ENCODE measurements at places on chromosomes 12 and 14.

GRCh38 chr12:6778217-6778573 lies 5.9 kb downstream of the LAG3 start:
- no peak for DNase-seq

- DNase-seq: no peak
Observed at GRCh38 chr12:57105011-57105753, 6.0 kb downstream of the STAT6 start.

DNA sequence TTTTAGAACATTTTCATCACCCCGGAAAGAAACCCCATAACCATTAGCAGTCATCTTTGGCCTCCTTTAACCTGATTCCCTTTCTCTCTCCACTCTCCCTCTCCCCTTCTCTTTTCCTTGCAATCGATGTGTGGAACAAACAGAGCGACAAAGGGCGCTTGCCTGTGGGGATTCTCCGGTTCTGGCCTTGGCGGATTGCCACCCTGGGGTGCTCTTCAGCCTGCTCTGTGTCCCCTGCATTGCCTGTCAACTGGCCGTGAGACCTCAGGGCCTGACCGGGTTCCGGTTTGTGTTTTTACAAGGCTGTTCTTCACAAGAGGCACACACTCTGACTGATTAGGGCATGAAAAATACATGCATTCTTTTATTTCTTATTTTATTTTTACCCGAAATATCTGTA lies 27.8 kb downstream of the LRTM2 start:
- DNase-seq: no peak

GRCh38 chr12:125014526-125014925 lies 21.1 kb downstream of the BRI3BP start:
- DNase-seq: no peak

GRCh38 chr12:69019910-69020309 lies 86.9 kb upstream of the CPM start:
- DNase-seq: no peak

DNA sequence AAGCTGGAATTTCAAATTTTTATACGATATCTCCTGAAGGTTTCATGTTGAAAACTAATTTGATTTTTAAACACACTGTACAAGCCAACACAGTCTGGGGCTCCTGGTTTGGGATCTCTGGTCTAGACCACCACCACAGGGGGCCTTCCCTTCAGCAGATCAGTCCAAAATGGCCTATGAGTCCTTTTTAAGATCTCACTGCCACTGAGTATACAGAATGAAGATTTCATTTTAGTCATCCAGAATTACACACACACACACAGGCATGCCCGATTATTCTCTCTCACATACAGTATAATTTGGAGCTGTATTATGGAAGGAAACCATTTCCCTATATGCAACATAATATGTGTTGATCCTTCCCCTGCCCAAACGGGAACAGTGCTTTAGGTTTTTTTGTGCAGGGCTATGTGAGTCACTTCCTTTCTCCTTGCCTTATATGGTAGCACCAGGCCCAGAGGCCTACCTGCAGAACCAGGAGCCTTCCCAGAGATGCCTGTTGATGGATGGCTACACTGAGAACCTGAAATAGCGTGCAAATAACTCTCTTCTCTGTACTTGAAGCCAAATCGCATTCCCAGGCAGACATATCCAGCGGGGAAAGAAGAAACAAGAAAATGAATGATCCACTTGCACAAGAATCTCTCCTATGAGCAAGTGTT lies 28.1 kb upstream of the WNK1 start:
- DNase-seq: peak; percentile 71

DNA sequence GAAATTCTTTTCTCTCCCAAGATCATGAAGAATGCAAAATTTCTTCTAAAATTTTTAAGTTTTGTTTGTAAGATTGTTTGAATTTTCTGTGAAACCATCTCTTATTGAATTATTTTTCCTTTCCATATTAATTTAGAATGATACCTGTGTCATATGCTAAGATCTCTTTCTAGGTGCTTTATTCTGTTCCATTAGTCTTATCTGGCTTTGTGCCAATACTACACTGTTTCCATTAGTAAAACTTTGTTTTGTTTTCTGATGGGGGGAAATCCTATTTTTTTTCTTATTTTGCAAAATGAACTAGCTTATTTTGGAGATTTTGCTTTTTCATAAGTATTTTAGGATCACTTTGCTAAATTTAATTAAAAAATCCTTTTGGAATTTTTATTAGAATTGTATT lies 193.9 kb downstream of the FUT8 start:
- DNase-seq: no peak

GRCh38 chr12:108972358-108972757 lies 48.5 kb downstream of the SVOP start:
- no peak for DNase-seq

GRCh38 chr12:132776816-132777568 lies 15.4 kb upstream of the ANKLE2 start:
- DNase-seq: peak; percentile 92

DNA sequence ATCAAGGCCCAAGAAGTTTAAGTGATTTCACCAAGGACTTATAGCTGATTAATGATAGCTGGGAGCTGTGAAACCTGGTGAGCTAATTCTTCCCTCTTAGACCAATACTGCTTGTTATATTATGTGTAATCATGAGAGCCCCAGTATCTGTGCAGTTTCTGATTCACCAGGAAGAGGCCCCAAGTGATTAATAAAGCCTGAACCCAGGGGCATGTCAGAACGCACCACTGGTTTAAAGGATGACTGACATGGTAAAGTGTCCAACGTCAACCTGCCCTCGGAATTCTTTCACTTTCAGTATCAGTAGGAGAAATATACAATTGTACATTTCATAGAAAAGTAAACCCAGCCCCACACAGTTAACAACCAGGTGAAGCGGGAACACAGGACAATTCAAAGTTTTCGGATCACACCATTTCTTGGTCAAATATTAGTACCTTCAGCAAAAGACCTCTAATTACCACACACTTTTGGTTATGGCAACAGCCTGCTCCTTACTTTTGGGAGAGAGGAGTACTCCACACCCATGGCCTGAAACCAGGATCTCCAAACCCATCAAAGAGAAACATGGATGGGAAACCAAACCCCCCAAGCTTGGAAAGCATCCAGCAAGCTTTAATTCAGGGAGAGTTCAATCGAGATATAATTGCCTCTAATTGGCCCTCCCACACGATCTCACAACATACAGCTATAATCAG lies 28.5 kb downstream of the TMCC3 start:
- DNase-seq: peak; percentile 17

GRCh38 chr14:23085458-23085857 lies 9.5 kb downstream of the ACIN1 start:
- no peak for DNase-seq

DNA sequence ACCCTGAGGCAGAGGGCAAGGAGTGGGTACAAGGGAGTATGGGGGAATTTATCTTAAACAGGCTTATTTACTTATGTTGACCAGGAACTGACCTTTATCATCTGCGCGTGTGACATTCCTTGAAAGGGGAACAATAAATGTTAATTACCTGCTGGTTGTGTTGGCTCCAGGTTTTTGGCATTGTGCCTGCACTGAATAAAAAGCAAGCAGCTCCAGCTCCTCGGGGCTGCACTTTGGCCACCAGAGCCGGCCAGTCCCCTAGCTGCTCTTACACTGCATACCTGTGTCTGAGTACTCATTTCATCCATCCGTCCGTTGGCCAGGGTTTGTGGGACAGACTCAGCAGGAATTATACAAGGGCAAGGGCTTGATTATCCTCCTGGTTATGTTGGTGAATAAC lies 68.8 kb upstream of the GTF2A1 start:
- no peak for DNase-seq

- no peak for DNase-seq
Observed at GRCh38 chr14:103206836-103207387, 83.7 kb downstream of the TNFAIP2 start.

GRCh38 chr12:12784911-12785814 lies at the start of gene APOLD1:
TSS of gene APOLD1 (plus strand) at chr12:12785659. CDS start at chr12:12785692, 33 bp downstream.
- DNase-seq: no peak

- DNase-seq: no peak
Observed at GRCh38 chr12:117064596-117064995, 34.6 kb downstream of the TESC start.

GRCh38 chr12:10986812-10987211 lies at the start of gene TAS2R50:
TSS of gene TAS2R50 (minus strand) at chr12:10986912. CDS start at chr12:10986860, 52 bp downstream.
- no peak for DNase-seq

GRCh38 chr12:104172570-104172947 lies 34.5 kb upstream of the NFYB start:
- peak; percentile 24 for DNase-seq

DNA sequence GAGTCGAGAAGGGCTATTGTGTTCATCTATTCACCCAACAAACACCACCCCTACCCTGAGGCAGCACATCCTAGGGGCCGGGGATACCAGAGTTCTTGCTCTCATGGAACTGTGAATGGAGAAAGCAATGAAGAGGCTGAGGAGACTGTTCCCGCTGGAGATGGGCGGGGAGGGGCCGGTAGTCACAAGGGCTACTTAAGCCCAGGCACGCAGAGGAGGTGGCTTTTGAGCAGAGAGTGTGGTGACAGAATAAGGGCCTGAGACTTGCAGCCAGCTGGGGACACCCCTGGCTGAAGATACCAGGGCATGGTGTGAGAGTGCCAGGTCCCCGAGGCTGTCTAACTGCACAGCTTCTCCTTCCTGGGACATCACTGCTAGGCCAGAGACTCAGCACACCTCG lies 114.1 kb upstream of the EVL start:
- no peak for DNase-seq

DNA sequence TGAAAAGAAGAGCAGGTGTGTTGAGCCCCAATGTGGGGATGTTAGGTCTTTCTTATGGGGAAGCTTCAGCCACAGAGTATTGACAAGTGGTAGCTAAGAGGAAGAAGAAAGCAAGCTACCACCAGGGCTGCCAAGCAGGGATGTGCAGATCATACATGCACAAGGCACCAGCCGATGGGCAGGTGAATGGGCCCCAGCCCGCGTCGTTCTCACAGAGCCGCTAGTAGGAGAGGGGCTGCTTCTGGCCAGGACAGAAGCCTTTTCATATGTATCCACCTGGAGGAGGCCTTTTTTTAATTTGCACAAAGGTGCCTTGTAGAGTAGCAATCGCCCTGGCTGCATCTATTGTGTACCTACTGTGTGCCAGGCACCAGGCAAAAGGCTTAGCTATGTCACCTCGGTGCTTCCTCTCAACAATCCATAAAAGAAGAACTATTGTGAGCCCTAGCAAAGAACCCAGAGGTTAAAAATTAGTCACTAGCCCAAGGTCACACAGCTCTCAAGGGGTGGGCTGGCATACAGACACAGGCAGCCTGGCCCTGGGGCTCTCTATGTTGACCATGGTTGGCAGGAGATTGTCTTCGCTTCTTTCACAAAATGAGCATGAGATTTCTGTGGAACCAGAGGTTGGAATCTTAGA lies 8.2 kb downstream of the NUAK1 start:
- DNase-seq: no peak

- no peak for DNase-seq
Observed at GRCh38 chr14:105879867-105880561, 353.6 kb downstream of the TMEM121 start.
